IPS DF 6.9 (cell line): ENCODE measurements at places on chromosomes 2 and 18.

DNA sequence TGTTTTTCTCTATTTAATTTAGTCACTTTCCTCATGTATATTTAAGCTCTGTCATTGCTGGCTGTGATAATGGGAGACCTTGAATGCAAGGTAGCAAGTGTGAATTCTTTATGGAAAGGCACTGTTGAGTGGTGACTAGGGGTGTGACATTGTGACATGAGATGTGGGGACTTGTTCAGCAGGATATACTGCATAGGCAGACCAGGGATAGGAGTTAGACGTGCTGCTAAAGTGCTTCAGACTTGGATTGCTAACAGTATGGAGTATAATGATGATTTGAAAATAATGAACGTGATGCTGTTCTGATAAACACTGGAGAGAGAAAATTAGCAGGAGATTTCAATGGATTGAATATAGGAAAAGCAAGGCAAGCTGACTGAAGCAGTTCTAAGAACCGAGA, 135.1 kb downstream of the NCOA1 start:
- no peak for DNase-seq

DNA sequence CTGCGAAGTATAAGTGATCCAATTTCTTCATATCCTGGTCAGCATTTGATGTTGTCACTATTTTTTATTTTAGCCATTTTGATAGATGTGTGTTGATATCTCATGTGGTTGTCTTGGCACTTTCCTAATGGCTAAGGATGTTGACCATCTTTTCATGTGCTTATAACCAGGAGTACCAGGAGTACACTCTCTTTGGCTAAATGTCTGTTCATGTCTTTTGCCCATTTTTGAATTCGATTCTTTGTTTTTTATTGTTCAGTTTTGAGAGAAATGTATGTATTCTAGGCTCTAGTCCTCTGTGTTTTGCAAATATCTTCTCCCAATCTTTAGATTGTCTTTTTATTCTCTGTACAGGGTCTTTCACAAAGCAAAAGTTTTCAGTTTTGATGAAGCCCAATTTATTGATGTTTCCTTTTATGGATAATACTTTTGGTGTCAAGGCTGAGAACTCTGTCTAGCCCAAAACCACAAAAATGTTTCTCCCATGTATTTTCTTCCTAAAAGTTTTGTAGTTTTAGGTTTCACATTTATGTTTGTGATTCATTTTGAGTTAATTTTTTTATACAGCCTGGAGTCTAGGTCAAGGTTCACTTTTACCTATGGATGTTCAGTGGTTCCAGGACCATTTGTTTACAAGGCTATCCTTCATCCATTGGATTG, 65.4 kb downstream of the SDC1 start:
- DNase-seq = no peak

DNA sequence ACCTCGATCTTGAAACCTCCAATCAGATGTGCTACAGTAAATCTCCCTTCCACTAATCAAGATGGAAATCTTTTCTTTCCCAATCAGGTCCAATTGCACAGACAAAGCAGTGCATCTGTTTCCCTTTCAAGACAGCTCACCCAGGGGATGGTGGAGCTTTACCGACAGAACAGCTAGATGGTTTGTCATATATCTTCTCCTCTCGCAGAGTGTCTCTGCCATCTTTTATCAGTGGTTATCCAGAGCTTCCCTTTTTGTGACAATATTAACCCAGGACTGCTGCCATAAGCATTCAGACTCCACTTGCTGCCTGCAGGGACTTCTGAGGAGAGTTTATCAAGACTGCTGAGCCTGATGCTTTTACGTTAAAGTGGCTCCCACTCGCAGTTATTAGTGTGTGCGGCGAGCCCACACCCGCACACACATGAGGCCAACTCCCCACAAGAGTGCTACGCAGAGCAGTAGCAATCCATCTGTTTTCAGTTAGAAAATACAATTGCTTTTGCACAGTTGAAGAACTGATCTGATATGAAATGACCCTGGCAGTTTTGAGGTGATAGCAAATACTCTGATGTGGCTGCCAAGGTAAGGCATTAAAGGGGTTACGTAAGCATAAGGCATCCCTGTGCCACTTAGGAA, 398.9 kb downstream of the NCKAP5 start:
- DNase-seq = no peak

DNA sequence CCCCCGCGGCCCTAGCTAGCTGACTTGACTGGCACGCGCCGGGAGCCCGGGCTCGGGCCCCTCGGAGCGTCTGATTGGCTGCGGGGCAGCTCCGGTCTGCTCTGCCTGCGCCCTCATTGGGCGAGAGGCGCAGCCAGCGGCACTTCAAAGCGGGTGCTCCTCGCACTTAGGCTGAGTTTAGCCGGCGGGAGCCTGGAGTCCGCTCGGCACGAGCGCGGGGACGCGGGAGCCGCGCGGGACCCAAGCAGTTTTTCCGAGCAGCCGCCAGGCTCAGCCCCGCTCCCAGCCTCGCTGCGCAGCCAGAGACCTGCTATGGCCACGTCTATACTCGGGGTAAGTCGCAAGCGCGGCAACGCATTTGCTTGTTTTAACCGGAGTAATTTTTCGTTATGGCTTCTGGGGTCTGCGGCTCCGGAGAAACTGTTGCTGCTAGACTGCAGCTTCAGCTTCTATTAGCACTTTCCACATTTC, at the start of gene SP9:
SP9 (plus strand) TSS at position 174 of the 471 bp plus-strand sequence; CDS start at position 313, 139 bp downstream.
- no peak for DNase-seq
